T-helper 9 cell (primary cell): ENCODE measurements at places on chromosomes 6 and 20.

GRCh38 chr20:50373674-50374286, 136.4 kb upstream of the PTPN1 start:
- DNase-seq, result no peak

- no peak for DNase-seq
Observed at GRCh38 chr20:17875981-17876385, 92.6 kb downstream of the SNX5 start.

DNA sequence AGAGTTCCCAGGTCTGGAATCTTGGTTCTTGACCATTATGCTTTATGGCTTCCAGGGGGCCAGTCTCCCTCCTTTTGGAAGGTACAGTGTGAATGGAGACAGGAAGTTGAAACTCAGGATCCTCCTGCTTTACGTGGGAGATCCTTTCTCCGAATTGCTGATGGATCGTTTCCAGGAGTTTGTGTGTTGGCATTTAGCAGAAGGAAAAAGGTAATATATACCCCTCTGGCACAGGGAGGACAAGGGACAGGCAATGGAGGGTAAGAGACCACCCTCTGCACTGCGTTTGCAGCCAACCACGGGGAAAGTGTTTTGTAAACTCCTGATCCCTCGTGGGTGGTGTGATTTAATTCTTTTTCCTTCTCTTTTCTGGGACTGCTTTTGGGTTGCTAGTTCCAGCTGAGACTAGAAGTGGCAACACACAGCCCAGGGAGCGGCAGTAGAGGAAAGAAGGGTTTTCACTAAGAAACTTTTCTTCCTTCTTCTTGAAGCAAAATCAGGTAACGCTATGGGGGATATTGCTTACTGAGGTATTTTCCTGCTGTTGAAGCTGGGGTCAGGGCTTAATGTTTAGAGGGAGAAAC, 257.6 kb upstream of the SUPT3H start:
- no peak for DNase-seq

GRCh38 chr6:91715171-91715805, 1128.4 kb upstream of the MAP3K7 start:
- no peak for DNase-seq

- no peak for DNase-seq
Observed at GRCh38 chr6:15254070-15254975, 8.5 kb downstream of the JARID2 start.

GRCh38 chr6:34571388-34571787, 15.3 kb upstream of the SPDEF start:
- no peak for DNase-seq

DNA sequence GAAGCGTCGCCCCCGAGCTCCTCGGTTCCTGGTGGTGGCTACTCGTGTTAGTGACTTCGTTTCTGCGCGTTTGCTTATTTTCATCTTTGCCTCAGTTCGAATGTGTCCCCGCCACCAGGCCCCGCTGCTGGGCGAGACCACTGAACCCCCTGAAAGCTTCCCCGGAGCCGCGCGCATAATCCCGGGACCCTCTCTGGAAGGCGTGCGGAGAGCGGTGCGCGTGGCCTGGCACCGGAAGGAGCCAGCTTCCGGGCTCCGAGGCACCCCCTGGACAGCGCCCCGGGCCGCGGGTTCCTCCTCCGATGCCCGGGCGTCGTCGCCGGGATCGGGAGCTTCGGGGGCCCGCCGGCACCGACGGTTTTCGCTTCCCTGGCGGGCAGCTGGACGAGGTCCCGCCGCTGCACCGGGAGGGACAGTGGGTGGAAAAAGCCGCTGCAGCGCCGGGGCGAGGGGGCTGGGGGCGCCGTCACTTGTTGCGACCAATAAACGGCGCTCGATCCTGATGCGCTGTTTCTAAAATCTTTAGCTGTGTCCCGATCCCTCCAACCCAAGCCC, 643 bp upstream of the SLC35D3 start:
- no peak for DNase-seq

DNA sequence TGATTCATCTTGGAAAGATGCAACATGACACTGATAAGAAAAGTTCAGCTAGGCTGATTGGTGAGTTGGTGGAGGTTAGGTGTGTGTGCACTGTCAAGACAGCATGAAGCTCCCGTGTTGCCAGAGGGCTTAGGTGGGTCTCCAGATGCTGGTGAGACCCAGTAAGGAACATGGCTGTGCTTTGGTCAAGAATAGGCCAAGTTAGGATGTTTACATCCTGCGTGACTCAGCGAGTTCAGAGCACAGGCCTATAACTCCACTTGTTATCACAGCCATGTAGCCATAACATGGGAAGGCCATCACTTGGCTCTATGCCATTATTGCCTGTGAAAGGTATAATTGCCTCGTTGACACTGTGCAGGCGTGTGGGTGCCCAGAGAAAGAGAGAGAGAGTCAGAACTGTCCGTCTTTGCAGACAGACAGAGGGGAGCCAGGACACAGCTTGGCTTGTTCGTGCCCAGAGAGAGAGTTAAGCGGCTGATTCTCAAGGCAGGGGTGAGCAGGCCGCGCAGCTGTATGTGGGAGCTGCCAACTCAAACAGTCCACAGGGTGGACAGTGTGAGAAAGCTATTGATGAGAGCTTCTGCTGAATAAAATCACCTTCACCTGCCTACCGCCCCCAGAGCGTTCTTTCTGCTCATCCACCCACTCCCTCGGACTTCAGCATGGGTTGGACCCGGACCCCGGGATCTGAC, 43.5 kb downstream of the OR2B6 start:
- no peak for DNase-seq

DNA sequence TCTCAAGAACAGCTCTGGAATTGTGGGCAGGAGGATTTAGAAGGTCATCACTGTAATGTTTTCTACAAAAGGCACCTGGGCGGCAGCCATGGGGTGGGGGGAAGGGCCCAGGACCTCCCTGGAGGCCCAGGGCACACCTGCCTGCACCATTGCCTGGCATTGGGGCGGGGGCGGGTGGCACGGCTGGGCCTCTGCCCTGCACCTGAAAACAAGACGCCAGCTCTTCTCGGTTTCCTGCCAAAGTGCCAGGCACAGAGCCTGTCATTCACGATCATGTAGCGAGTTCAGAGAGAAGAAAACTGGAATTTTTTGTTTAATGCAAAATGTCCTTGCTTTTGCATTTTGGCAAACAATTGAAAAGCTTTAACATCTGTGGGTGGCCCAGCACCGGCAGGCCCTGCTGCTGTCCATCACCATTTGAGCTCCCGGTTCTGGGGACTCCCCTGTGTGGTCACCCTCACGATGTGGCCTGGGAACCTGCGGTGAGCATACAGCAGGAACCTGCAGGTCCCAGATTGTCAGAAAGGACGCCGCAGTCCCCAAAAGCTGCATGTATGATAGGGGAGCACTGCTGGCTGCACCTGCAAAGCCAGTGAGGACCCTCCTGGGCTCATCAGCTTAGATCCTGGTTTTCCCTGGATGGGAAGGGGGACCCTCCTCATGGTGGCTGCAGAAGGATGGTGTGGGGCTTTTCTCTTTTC, 262.9 kb downstream of the CDH4 start:
- no peak for DNase-seq

DNA sequence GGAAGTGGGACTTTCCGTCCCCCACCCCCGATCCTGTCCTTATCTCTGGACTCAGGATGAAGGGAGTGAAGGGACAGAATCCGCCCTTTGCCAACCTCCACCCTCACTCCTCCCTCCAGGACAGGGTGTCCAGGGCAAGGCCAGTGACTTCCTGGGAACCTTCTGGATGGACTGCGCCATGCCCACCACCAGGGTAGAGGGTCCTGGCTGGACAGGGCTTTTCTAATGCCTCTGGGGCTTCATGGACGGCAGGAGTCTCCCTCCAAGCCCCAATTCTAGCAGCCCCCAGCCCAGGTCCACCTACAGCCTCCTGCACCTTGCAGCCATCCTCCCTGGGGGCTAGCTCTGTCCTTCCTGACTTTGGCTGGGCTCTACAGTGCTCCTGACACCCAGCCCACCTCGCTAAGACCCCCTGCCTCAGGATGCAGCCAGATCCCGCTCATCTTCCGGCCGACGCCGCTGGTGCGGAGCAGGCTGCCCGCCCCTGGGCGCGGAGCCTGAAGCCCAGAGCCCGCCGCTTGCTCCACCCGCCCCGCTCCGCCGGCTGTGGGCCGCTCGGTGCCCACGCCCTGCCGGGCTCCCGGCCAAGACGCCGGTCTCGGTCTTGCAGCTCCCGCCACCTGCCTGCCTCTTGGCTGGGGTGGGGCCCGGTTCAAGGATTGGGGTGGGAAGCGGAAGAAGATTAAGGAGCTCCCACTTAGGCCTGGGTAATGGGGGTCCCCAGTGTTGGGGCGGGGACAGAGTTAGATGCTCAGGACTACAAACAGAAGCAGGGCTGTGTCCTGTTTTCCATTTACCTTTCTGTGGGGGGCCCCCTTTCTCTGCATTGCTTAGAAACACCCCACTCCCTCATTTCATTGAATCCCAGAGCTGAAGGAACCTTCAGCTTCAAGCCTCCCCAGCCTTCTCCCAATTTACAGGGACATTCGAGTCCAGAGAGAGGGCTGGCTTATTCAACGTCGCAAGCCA, 72.8 kb downstream of the MDGA1 start:
- DNase-seq, result peak; percentile 19

DNA sequence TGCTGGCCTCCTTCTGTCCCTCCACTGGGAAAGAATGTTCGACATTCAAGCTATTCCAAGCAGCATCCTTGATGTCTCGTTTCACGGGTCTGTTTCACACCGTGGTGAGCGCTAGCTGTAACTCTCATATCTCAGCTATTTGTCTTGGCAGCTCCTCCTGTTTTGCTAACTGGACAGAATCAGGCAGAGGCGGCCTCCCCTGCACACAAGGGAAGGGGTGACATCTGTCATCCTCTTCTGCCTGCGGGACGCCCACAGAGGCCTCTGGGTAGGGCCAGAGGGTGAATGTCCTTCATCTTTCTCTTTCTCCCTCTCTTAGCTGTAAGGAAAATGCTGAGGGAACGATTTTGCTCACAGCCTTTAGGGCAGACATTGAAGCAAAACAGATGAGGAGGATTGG, 232.8 kb upstream of the GMDS start:
- no peak for DNase-seq

GRCh38 chr6:169023161-169023874, 230.3 kb downstream of the THBS2 start:
- DNase-seq, result no peak

- no peak for DNase-seq
Observed at GRCh38 chr20:59810449-59811187, 122.8 kb downstream of the SYCP2 start.

GRCh38 chr6:70124882-70125545, 177.9 kb downstream of the COL9A1 start:
- DNase-seq, result no peak
